ENCODE measurements at places on chromosomes 1 and 21.

GRCh38 chr21:44637018-44637850, at the start of gene KRTAP10-10:
KRTAP10-10 (plus strand) TSS chr21:44637356; CDS start chr21:44637418, 62 bp downstream.
- no peak for DNase-seq

DNA sequence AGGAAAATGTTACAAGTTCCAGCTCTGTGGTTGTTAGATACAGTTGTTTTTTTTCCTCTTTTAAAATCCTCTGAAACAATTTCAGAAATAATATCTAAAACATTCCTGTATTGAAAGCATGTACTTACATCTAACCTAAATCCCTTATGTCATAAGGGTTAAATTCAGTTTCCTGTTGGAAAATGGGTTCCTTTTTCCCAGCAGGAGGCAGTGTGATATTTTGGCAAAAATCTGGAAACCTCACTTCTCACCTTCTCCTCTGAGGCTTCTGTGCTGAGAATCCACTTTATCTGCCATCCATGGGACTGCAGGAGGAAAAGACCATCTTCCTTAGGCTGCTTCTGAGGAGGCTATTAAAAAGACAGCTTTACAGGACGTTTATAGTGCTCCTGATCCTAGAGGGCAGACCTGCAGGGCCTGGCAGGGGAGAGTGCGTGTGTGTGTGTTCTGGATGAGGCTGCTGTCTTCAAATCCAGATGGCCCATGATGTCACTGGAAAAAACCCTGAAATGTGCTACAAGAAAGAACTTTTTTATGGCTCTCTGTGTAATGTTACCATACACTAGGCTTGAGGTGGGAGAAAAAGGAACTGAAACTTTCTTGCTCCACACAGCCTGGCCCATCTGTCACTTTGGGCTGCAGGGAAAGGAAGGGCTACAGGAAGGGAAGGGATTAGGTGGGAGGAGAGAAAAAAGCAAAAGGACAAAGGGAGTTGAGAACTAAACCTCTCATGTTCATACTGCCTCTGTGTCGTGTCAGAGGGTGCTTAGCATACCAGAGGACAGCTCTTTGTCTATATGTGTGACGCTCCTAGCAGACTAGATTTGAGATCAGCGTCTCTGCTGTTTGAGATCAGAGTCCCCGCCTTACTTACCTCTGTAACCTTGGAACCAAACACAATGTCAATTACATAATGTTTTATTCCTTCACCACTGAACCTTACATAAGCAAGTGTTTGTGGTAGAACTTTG, 379.2 kb upstream of the SPAG17 start:
- no peak for DNase-seq

- no peak for DNase-seq
Observed at GRCh38 chr1:172040466-172040865, 199.2 kb downstream of the DNM3 start.

- DNase-seq, result no peak
Observed at GRCh38 chr1:15452866-15453571, 3.5 kb upstream of the CELA2A start.

- DNase-seq, result no peak
Observed at GRCh38 chr1:106926803-106927582, 129.5 kb upstream of the PRMT6 start.

GRCh38 chr1:31787261-31787660, 23.1 kb upstream of the ADGRB2 start:
- DNase-seq, result no peak

GRCh38 chr1:48019714-48020315, 22.6 kb upstream of the TRABD2B start:
- no peak for DNase-seq

- no peak for DNase-seq
Observed at GRCh38 chr1:226002667-226003501, 3.7 kb upstream of the SDE2 start.

DNA sequence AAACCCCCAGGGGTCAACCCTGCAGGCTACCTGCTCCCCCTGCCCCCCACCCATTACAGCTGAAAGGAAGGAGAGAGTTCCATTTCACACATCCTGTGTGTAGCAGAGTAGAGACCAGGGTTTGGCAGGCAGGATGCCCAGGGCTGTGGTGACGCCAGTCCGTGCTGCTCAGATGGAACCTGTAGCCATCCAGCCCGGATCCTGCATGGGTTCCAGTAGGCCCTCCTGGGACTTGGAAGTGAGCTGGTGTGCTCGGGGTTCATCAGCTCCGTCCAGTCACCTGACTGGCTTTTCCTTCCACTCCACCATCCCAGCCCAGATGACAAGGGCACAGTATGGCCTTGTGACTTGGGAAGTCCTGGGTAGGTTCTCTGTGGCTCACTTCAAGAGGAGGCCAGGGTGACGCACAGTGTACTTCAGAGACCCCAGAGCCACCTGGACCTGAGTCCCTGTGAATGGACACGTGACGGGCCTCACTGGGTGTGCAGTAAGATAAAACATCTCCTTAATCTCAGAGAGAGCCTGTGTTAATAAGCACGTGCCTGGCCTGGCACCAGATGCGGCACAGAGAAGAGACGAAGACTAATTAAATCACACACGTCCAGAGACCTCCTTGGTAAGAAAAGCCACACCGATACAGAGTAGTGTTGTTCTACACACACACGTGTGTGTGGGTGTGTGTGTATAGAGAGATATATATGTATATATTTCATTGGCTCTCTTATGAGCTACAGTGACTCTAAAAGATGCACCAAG, 16.0 kb downstream of the ITPKB start:
- DNase-seq, result no peak

GRCh38 chr1:156012051-156012817, 8.5 kb downstream of the SSR2 start:
- DNase-seq, result no peak

DNA sequence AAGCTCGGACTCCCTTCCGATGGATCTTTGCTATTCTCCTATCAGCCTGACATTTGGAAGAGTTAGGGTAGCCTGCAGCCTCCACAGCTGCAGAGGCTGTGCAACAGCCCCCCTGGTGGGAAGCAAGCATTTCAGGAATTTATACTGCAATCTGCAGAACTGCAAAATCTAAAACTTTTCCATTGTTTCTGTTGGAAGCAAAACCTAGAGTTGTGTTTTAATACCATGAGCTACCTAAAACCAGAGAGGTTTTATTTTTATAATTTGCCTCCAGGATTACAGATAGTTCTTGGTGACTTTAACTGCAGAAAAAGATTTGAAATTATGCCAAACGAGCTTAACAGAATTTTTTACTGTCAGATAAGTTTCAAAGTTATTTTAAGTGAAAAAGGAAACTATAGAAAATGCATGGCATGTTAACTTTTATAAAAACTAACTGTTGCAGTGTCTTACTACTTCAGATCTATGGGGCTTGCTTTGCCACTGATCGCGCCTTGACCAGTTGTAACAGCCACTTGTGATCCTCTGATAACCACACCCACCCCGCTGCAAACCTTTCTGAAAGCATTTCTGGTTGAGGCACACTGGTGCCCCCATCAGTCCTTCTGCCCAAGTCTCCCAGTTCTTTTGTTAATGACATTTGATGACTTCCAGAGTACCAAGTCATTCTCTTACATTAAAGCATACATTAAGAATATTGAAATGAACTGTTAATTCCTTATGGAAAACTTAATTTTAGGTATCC, 64.8 kb downstream of the PRDM2 start:
- peak; percentile 33 for DNase-seq

- DNase-seq, result no peak
Observed at GRCh38 chr1:87450136-87450535, 121.5 kb downstream of the LMO4 start.

GRCh38 chr21:37208056-37208721, 58.9 kb downstream of the VPS26C start:
- DNase-seq, result peak; percentile 19

DNA sequence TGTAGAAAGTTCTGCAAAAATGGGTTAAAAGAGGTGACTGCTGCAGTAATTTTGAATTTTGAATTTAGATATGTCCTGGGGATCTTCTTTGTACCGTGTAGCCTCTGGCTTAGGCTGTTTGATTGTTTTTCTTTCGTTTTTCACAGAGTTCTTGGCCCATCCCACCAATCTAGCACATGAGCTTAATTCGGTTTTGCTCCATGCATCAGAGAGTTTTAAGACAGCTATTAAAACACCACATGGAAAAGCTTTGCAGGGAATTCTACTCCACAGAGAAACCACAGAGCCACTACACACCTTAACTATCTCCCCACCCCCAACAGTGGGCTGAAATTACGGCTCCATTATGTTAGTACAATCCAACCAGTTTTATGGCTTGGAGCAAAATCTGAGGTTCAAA, 25.5 kb downstream of the SPAG17 start:
- no peak for DNase-seq

GRCh38 chr1:236886199-236886598, 91.1 kb downstream of the MTR start:
- no peak for DNase-seq

DNA sequence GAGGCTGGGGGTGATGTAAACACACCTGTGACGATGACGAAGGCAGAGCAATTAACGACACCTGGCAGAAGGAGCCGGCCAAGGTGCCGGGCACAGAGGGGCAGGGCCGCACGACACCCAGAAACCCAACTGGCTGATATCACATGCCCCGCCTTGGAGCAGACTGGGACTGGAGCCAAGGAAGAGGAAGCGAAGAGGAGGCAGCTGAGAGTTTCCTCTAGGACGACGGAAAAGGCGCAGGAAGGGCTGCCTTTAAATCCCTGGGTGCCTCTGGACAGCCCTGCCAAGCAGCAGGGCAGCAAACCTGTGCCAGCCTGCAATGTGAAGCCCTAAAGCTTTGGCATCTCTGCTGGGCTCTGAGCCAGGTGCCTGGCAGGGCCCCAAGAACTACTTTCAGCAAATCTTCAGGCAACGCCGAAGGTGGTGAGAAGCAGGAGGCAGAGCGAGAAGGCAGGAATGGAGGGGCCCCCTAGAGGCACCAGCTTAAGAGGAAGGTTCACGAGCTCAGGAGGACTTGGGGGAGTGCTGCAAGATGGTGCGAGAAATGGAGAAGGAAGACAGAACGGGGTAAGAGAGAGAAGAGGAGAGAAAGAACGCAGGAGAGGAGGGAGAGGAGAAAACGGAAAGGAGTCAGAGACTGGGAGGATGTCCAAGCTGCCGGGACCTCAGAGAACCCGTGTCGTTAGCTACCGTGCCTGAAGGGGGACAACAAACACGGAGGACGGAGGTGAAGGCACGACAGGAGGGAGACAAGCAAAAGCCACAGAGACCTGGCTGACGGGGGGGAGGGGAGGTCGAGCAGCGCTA, 25.3 kb upstream of the PEF1 start:
- DNase-seq, result peak; percentile 23

DNA sequence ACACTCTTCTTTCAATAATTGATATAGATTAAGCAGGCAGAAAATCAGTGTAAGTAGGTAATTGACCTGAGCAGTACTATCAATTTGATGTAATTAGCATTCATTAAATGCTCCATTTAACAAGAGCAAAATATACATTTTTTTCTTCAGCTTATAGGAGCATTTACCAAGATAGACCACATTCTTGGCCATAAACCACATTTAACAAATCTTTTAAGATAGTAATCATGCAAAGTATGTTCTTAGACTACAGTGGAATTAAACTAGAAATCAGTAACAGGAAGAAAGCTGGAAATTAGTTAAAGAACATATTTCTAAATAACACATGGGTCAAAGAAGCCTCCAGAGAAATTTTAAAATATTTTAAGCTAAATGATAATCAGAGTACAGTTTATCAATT, 8.7 kb upstream of the PRKACB start:
- no peak for DNase-seq

GRCh38 chr1:195733826-195734225, 874.4 kb downstream of the KCNT2 start:
- no peak for DNase-seq

DNA sequence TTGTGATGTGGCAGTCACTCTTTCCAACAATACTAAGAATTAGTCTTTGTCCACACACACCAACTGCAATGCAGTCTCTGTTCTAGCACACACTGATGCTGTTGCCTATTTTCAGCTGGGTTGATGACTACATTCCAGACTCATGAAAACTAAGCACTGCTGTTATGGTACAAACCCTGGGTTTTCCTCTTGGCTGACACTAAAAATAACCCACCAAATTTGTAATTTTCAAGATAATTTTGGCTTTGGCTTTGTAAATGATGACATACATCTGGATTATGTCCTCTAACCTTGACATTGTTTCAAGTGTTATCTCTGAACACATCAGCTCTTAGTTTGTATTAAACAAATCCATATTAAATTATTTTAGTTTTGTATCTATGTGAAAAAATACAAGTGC, 444.8 kb downstream of the PTPRC start:
- no peak for DNase-seq

- DNase-seq, result no peak
Observed at GRCh38 chr1:117138561-117138960, 17.0 kb upstream of the TRIM45 start.

DNA sequence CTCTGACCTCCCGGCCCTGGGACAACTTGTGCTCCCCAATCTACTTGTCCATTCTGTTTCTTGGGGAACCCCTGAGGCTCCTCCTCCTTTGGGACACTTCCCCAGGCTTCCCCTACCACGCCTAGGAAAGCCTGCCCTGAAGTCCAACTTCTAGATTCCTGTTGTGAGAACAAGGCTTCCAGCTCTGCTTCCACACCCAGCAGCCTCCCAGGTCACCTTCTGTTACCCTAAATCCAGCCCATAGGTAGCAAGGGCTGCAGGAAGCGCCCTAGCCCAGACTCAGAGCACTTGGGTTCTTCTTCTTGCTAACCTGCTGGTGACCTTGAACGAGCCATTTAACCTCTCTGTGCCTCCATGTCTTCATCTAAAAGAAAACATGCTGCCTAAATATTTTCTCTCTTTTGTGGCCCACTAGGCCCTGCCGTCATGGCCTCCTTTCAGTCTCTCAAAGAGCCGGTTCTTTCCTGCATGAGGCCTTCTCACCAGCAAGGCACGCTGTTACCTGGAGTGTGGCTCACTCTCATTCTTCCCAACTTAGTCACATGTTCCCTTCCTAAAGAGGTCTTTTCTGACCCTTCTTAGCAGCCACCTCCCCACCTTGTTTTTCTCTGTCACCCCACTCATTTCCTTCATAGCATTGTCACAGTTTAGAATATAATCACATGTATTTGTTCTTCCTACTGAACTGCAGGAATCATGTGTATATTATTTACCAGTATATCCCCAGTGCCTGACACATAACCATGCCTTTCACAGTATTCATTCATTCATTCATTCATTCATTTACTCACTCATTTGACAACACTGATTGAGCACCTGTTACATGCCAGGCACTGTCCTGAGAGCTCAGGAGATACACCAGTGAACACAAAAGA, 1.4 kb downstream of the CAPN2 start:
- no peak for DNase-seq

GRCh38 chr1:74486036-74486435, 26.4 kb downstream of the LRRC53 start:
- DNase-seq, result no peak

DNA sequence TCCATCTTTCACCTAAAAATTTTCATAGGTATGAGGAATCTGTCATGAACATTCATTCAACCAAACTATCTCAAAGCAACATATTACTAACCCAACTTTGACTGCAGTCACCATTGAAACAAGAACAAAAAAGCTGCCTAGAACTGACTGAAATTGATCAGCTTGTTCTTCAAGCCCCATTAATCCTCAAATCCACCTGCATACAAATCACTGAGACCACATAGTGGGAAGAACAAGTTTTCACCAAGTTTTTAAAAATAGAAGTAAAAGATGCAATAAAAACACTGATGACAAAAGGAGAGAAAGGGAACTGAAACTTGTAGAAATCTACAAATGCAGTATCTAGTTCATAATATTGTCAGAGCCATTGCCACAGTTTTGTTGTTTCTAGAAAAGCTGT, 6.1 kb downstream of the SORT1 start:
- no peak for DNase-seq
